Mesothelial cell of epicardium (in vitro differentiated cells): ENCODE measurements at places on chromosomes 6 and 20. TPM values are rescaled to one million over a fixed set of nuclear protein-coding genes. Genes with fewer than 3 reads are reported as not detected.

- H3K36me3 ChIP-seq = peaks cover 11% of the 10 kb centered on the region
- no peak overlapping the region for H3K4me3 ChIP-seq
- no peak for DNase-seq
- no peaks in the 10 kb centered on the region for H3K27me3 ChIP-seq
- H3K27ac ChIP-seq = peak overlapping the region; percentile 61
- H3K4me1 ChIP-seq = peaks cover 34% of the 10 kb centered on the region
Observed at GRCh38 chr6:44432726-44433125, 45.2 kb downstream of the CDC5L start.

Gene CCNC
- total RNA-seq = 51.9 to 55.5 TPM (median 54.3 TPM) in 3 replicates

Gene SLC29A1
- 13.2 to 13.9 TPM (median 13.9 TPM) in 3 replicates for total RNA-seq

Gene ENPP5
- 7.4 to 8.7 TPM (median 7.7 TPM) in 3 replicates for total RNA-seq

- H3K4me1 ChIP-seq = peaks cover 25% of the 10 kb centered on the region
- H3K27ac ChIP-seq = no peak overlapping the region
- no peak for DNase-seq
- H3K36me3 ChIP-seq = peaks cover 5% of the 10 kb centered on the region
Observed at GRCh38 chr6:166958926-166959861, 2.8 kb upstream of the RNASET2 start.

GRCh38 chr6:125129354-125129753, 24.2 kb upstream of the TPD52L1 start:
- no peak overlapping the region for H3K27ac ChIP-seq
- no peak for DNase-seq

Gene EDN1
- total RNA-seq = 7.4 to 8.9 TPM (median 8.5 TPM) in 3 replicates

GRCh38 chr20:36777167-36777566, 3.6 kb upstream of the DSN1 start:
- H3K27me3 ChIP-seq = peaks cover 2% of the 10 kb centered on the region
- peaks cover 20% of the 10 kb centered on the region for H3K4me1 ChIP-seq
- no peak for DNase-seq
- H3K4me3 ChIP-seq = no peak overlapping the region
- H3K27ac ChIP-seq = peak overlapping the region; percentile 62

GRCh38 chr6:11232770-11233626, 530 bp upstream of the NEDD9 start:
- no peaks in the 10 kb centered on the region for H3K27me3 ChIP-seq
- H3K27ac ChIP-seq = peak overlapping the region; percentile 97
- peaks cover 63% of the 10 kb centered on the region for H3K4me1 ChIP-seq
- no peaks in the 10 kb centered on the region for H3K36me3 ChIP-seq
- DNase-seq = no peak

Gene IL17F
- total RNA-seq = not detected in 3 replicates

GRCh38 chr6:111416529-111416928, 66.5 kb downstream of the REV3L start:
- H3K4me3 ChIP-seq = no peak overlapping the region
- H3K4me1 ChIP-seq = peaks cover 18% of the 10 kb centered on the region
- peak overlapping the region; percentile 47 for H3K27ac ChIP-seq
- peaks cover 7% of the 10 kb centered on the region for H3K36me3 ChIP-seq
- no peak for DNase-seq

Gene TSBP1
- not detected in 3 replicates for total RNA-seq

- H3K27me3 ChIP-seq = no peaks in the 10 kb centered on the region
- DNase-seq = no peak
- H3K4me3 ChIP-seq = no peak overlapping the region
- H3K27ac ChIP-seq = no peak overlapping the region
Observed at GRCh38 chr6:37338745-37339255, 15.0 kb upstream of the RNF8 start.

DNA sequence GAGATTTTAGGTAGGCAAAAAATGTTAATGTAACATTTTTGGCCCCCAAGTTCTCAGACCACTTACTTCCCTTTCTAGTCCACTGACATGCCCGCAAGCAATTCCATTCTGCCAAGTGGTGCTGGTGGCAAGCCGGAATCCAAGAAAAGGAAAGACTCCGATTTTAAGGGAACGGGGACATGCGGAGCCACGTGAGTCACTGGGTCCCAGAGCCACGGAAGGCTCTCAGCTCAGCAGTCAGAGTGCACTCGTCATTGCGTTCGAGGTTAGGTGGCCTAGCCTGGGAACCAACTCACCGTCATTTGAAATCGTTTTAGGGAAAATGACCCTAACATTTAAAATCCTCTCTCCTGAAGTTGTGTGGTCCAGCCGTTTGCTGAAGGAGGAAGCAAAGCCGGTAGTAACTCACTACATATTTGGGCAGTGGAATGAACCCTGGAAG, 711 bp upstream of the SIRT5 start:
- no peaks in the 10 kb centered on the region for H3K27me3 ChIP-seq
- peak overlapping the region; percentile 86 for H3K27ac ChIP-seq
- peaks cover 12% of the 10 kb centered on the region for H3K4me1 ChIP-seq
- peak overlapping the region; percentile 85 for H3K4me3 ChIP-seq
- no peak for DNase-seq
- H3K36me3 ChIP-seq = peaks cover 14% of the 10 kb centered on the region

Gene XKR7
- total RNA-seq = 0.25 to 0.32 TPM (median 0.29 TPM) in 3 replicates

DNA sequence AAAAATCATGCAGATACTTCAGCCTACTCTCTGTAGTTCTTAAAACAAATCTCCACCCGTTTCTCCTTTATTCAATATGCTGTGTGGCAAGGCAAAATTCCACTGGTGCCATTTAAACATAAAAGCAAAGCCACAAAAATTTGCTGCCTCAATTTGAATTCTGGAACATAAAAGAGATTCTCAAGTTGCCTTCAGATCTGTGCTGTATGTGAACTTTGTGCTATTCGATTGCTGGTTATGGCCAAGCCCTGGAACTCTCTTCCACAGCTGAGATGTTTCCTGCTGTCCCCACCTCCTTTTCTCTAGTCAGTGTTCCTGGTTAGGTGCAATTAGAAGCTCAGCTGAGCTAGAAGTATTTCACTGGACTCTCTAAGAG, 395.3 kb upstream of the BTBD3 start:
- H3K36me3 ChIP-seq = peaks cover 2% of the 10 kb centered on the region
- peaks cover 5% of the 10 kb centered on the region for H3K27me3 ChIP-seq
- DNase-seq = no peak
- no peak overlapping the region for H3K27ac ChIP-seq

DNA sequence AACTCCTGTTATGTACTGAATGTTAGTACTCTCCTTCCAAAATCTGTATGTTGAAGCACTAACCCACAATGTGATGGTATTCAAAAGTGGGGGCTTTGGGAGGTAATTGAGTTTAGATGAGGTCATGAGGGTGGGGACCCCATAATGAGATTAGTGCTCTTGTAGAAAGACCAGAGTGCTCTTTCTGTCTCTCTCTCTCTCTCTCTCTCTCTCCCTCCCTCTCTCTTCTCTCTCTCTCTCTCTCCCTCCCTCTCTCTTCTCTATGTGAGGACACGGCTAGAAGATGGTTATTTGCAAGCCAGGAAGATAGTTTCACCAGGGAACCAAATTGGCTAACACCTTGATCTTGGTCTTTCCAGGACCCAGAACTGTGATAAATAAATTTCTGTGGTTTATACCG, 107.4 kb downstream of the TBX18 start:
- no peak overlapping the region for H3K27ac ChIP-seq
- no peak for DNase-seq
- H3K27me3 ChIP-seq = peaks cover 4% of the 10 kb centered on the region
- peaks cover 12% of the 10 kb centered on the region for H3K4me1 ChIP-seq

- DNase-seq = no peak
- H3K27me3 ChIP-seq = peaks cover 2% of the 10 kb centered on the region
- no peak overlapping the region for H3K4me3 ChIP-seq
- peaks cover 22% of the 10 kb centered on the region for H3K4me1 ChIP-seq
Observed at GRCh38 chr20:8082025-8082424, 50.0 kb upstream of the PLCB1 start.

GRCh38 chr20:43761386-43762340, 34.9 kb upstream of the GTSF1L start:
- no peak overlapping the region for H3K27ac ChIP-seq
- H3K4me1 ChIP-seq = peaks cover 2% of the 10 kb centered on the region
- no peak overlapping the region for H3K4me3 ChIP-seq
- no peak for DNase-seq
- peaks cover 33% of the 10 kb centered on the region for H3K27me3 ChIP-seq
- no peaks in the 10 kb centered on the region for H3K36me3 ChIP-seq

Gene MRPL14
- 46.9 to 50.9 TPM (median 49.5 TPM) in 3 replicates for total RNA-seq

GRCh38 chr20:60211618-60212463, 253.6 kb downstream of the CDH26 start:
- H3K4me3 ChIP-seq = no peak overlapping the region
- no peaks in the 10 kb centered on the region for H3K4me1 ChIP-seq
- H3K27ac ChIP-seq = no peak overlapping the region
- H3K36me3 ChIP-seq = no peaks in the 10 kb centered on the region
- no peak for DNase-seq

- no peak for DNase-seq
- H3K4me1 ChIP-seq = peaks cover 10% of the 10 kb centered on the region
- peaks cover 37% of the 10 kb centered on the region for H3K36me3 ChIP-seq
- no peaks in the 10 kb centered on the region for H3K27me3 ChIP-seq
- no peak overlapping the region for H3K4me3 ChIP-seq
Observed at GRCh38 chr6:116433206-116433712, 27.9 kb upstream of the CALHM6 start.

Gene PRKN
- total RNA-seq = 6.8 to 8.0 TPM (median 7.6 TPM) in 3 replicates

DNA sequence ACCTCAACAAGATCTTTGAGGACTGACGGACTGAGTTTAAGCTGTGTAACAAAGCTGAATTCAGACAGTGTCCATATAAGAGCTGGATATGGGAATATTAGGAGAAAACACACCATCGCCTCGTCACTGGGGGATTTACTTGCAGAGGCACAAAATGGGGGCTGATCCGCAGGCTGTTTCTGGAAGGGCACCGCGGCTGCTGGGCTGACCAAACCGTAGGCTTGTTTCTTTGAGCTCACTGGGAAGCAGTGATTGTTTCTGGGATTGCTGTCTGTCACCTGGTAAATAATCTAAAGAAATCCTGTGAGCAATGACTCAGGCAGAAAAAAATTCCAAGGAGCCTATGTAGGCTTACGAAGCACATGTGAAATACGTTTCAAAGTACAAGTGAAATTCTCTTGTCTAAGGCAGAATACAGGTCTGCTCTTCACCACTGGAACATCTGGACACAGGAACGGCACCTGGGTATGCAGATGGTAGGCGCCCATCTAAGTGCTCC, 63.9 kb upstream of the MPC1 start:
- no peaks in the 10 kb centered on the region for H3K4me1 ChIP-seq
- no peak for DNase-seq
- H3K4me3 ChIP-seq = no peak overlapping the region
- H3K27ac ChIP-seq = no peak overlapping the region
- H3K36me3 ChIP-seq = peaks cover 15% of the 10 kb centered on the region

GRCh38 chr6:15970517-15970916, 158.4 kb upstream of the MYLIP start:
- H3K27ac ChIP-seq = no peak overlapping the region
- peaks cover 6% of the 10 kb centered on the region for H3K4me1 ChIP-seq
- H3K36me3 ChIP-seq = peaks cover 5% of the 10 kb centered on the region
- DNase-seq = no peak
- no peak overlapping the region for H3K4me3 ChIP-seq

GRCh38 chr20:49273696-49274277, 4.1 kb downstream of the ZNFX1 start:
- DNase-seq = no peak
- no peak overlapping the region for H3K27ac ChIP-seq

GRCh38 chr6:81621816-81622395, 130.6 kb downstream of the TENT5A start:
- DNase-seq = no peak
- no peaks in the 10 kb centered on the region for H3K27me3 ChIP-seq
- peaks cover under 1% of the 10 kb centered on the region for H3K4me1 ChIP-seq
- H3K4me3 ChIP-seq = no peak overlapping the region
- H3K36me3 ChIP-seq = no peaks in the 10 kb centered on the region

Gene FRS3
- total RNA-seq = 5.8 to 6.8 TPM (median 6.3 TPM) in 3 replicates

DNA sequence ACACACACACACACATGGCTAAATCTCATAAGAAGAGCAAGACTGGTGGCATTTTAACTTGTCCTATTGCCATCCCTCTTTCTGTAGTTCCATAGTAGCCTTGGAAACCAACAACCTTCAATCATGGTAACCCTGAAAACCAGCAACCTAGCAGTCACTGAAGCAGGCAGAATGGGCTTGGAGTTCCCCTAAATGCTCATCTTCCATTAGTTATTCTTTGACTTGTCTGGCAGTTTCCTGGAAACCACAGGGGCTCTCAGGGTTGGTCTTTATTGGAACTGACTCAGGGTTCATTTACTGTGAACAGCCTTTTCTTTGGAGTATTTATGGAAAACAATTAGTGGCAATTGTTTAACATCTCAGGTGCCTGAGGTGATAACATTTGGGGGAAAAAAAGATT, 19.4 kb upstream of the BRPF3 start:
- no peaks in the 10 kb centered on the region for H3K4me1 ChIP-seq
- no peak for DNase-seq
- H3K4me3 ChIP-seq = no peak overlapping the region
- peaks cover 16% of the 10 kb centered on the region for H3K36me3 ChIP-seq
- H3K27me3 ChIP-seq = no peaks in the 10 kb centered on the region

Gene TAPBP
- 62.8 to 68.3 TPM (median 64.4 TPM) in 3 replicates for total RNA-seq

- H3K27ac ChIP-seq = peak overlapping the region; percentile 18
- no peak for DNase-seq
- H3K27me3 ChIP-seq = no peaks in the 10 kb centered on the region
- H3K4me3 ChIP-seq = no peak overlapping the region
- peaks cover 35% of the 10 kb centered on the region for H3K4me1 ChIP-seq
Observed at GRCh38 chr6:156816505-156816904, 39.3 kb downstream of the ARID1B start.

DNA sequence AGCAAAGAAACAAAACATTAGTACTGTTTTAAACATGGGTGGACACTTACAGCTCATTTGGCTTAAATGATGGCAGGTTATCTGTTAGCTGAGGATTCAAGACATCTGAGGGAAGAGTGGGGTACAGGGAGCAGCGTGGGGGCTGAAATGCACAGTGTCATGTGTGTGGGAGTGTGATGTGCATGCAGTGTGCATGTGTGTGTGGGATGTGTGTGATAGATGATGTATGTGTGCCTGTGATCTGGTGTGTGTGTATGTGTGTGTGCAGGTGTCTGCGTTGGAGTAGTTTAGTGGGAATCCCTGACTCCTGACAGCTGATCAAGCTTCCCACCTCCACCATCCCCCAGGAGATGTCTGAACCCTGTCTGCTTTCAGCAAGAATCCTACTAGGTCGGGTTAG, 25.4 kb upstream of the GGTLC1 start:
- H3K4me1 ChIP-seq = peaks cover 7% of the 10 kb centered on the region
- no peaks in the 10 kb centered on the region for H3K36me3 ChIP-seq
- H3K27ac ChIP-seq = no peak overlapping the region
- H3K4me3 ChIP-seq = no peak overlapping the region
- no peak for DNase-seq

DNA sequence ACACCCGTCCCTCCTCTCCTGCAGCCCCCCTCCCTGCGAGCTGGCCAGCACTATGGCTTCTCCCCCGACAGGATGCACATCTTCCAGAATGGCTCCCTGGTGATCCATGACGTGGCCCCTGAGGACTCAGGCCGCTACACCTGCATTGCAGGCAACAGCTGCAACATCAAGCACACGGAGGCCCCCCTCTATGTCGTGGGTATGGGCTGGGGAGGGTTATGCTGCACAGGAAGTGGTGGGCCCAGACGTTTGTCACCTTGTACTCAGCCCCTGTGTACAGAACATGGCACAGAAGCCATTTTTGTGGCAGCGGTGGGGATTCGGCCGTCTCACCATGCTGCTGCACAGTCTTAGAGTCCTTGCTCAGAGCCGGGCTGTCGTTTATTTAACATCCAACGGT, 29.0 kb upstream of the SRF start:
- no peak for DNase-seq
- H3K27me3 ChIP-seq = no peaks in the 10 kb centered on the region
- peaks cover 25% of the 10 kb centered on the region for H3K36me3 ChIP-seq
- peak overlapping the region; percentile 96 for H3K27ac ChIP-seq

Gene LINC00237
- total RNA-seq = not detected in 3 replicates

GRCh38 chr6:46098678-46099077, 31.1 kb upstream of the ENPP4 start:
- peaks cover 11% of the 10 kb centered on the region for H3K4me1 ChIP-seq
- no peak for DNase-seq
- no peak overlapping the region for H3K4me3 ChIP-seq
- peak overlapping the region; percentile 20 for H3K27ac ChIP-seq
- no peaks in the 10 kb centered on the region for H3K27me3 ChIP-seq

Gene ZNF343
- total RNA-seq = 12.0 to 17.3 TPM (median 14.4 TPM) in 3 replicates
